Bronchus fibroblast of lung (primary cell): ENCODE measurements at places on chromosomes 1 and 21. TPM values are rescaled to one million over a fixed set of nuclear protein-coding genes. Genes with fewer than 3 reads are reported as not detected.

Gene S100A11
- 476 and 523 TPM in 2 replicates for total RNA-seq

Gene LRRC7
- under 0.01 and 0.17 TPM in 2 replicates for total RNA-seq

Gene ATP6V1G3
- total RNA-seq, result not detected in 2 replicates

Gene CHI3L2
- total RNA-seq, result 1.5 TPM in 1 of 2 replicates, not detected in the other

Gene C1orf141
- not detected in 2 replicates for total RNA-seq

Gene OLIG2
- not detected in 2 replicates for total RNA-seq

Gene FOXD3
- not detected in 2 replicates for total RNA-seq

Gene ADCY10
- not detected in 2 replicates for total RNA-seq

Gene DYRK3
- 12.8 and 15.5 TPM in 2 replicates for total RNA-seq

Gene GBP5
- not detected in 2 replicates for total RNA-seq

Gene TACSTD2
- 0.45 and 0.50 TPM in 2 replicates for total RNA-seq

Gene ID3
- total RNA-seq, result 131 and 139 TPM in 2 replicates

Gene ANKRD34A
- 0.59 and 1.3 TPM in 2 replicates for total RNA-seq

Gene TMEM125
- total RNA-seq, result not detected in 2 replicates

Gene CAMK1G
- total RNA-seq, result 1.0 and 1.2 TPM in 2 replicates

Gene KCNK1
- 1.8 and 2.7 TPM in 2 replicates for total RNA-seq

Gene SPRR2B
- total RNA-seq, result not detected in 2 replicates

Gene RXFP4
- total RNA-seq, result not detected in 2 replicates

Gene CNR2
- not detected in 2 replicates for total RNA-seq

Gene TMIGD3
- 0.34 TPM in 1 of 2 replicates, not detected in the other for total RNA-seq

Gene IFT25
- 33.6 and 34.8 TPM in 2 replicates for total RNA-seq

Gene OR14K1
- not detected in 2 replicates for total RNA-seq

Gene LIPI
- total RNA-seq, result not detected in 2 replicates

Gene NFYC
- total RNA-seq, result 35.8 and 36.0 TPM in 2 replicates

Gene ZBTB8B
- not detected in 2 replicates for total RNA-seq

Gene NPHS2
- not detected in 2 replicates for total RNA-seq

Gene AVPR1B
- total RNA-seq, result not detected in 2 replicates

Gene CFH
- total RNA-seq, result 30.6 and 35.6 TPM in 2 replicates
